ENCODE measurements at places on chromosomes 5 and 9.

GRCh38 chr5:121974261-121974660, 12.5 kb downstream of the SRFBP1 start:
- DNase-seq, result no peak

- peak; percentile 32 for DNase-seq
These were observed 53.6 kb downstream of the ELL2 start for GRCh38 chr5:95907740-95908706.

GRCh38 chr5:33662722-33663427, 222.1 kb downstream of the TARS1 start:
- DNase-seq, result peak; percentile 76

DNA sequence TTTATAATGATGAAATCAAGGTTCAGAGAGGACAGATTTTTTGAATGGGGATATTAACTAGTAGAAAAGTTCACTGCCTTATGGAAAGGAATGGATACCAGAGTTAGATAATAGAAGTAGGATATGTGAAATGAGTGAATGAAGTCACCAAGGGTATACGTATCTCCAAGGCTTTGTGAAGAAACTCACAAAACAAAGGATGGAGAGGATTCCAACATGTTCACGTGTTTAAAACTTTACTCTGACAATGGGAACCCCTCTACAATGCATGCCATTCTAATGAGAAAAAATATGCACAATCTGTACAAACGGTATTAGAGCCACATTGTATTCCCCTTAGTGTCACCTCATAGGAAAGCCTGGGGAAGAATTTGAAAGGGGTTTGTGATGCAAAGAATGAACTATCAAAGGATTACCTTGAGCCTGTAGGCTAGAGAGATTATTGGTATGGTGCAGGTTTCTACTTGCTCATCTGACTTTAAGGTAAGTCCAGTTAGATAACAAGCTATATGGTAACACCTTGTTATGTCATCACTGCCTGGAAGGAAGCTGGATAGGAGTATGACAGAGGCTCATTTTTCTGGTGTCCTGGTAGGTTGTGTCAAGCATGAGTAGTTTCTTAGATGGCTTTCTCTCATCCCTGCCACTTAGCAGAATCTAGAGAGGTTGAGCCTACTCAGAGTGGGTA, 250.3 kb upstream of the SEMA6A start:
- no peak for DNase-seq

- DNase-seq, result peak; percentile 44
These were observed 3.4 kb upstream of the OGN start for GRCh38 chr9:92407818-92408217.

GRCh38 chr5:157611571-157612476, 36.2 kb upstream of the ADAM19 start:
- no peak for DNase-seq

GRCh38 chr9:131273856-131274673, 2.2 kb downstream of the FAM78A start:
- no peak for DNase-seq

GRCh38 chr9:2808105-2808504, 35.8 kb downstream of the PUM3 start:
- no peak for DNase-seq

GRCh38 chr5:69024241-69024651, 69.6 kb upstream of the SLC30A5 start:
- DNase-seq, result peak; percentile 28

DNA sequence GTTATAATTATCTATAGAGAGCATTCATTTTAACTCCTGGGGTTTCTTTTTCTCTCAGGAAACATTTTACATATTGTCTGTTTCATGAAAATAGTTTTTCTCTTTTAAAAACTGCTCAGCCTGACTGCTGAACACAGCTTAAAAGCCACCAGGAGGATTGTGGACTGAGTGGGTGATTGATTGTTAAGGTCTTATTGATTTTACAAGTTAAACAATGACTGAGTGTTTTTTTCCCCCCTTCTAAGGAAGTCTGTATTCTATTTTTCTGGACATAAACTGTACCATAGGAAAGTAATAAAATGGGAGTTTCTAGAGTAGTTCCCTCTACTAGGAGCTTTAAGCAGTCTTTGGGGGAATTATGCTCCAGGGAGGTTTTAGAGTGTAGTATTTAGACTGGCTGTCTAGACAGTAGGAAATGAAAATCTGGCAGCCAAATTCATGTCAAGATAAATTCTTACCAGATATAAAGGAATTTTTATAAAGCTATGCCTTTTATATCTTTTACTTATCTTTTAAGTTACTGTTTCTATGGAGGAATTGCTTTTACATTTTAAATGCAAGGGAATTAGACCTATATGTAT, 463.9 kb downstream of the PRR16 start:
- DNase-seq, result no peak

DNA sequence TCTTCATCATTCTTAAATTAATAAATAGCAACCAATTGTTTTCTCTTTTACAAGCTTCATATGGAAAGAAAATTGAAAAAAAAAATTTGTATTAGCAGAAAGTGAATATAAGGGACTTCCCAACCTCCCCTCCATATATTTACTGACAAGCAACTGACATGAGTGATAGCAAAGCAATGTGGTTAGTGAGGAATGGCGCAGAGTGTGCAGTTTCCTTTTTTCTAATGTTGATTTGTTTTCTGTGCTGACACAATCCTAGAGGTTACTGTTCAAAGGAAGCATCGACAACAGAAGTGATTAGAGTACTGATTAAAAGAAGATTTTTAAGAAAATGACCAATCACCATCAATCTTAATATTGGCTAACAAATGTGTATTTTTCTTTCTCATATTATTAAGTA, 1.7 kb upstream of the PTGER4 start:
- no peak for DNase-seq

- no peak for DNase-seq
These were observed 6.1 kb upstream of the FAM120AOS start for GRCh38 chr9:93459432-93459847.

DNA sequence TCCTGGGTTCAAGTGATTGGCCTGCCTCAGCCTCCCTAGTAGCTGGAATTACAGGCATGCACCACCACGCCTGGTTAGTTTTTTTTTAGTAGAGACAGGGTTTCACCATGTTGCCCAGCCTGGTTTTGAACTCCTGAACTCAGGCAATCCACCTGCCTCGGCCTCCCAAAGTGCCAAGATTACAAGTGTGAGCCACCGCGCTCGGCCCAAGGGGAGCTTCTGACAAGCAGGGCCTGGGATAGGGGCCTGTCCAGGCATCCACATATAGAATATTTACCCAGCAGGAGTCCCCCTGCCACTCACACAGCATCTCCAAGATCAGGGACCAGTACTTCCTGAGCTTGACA, 10.1 kb downstream of the IRF1 start:
- DNase-seq, result no peak

- DNase-seq, result no peak
These were observed 354.2 kb downstream of the MRPS30 start for GRCh38 chr5:45162974-45163373.

- DNase-seq, result no peak
These were observed 6.4 kb upstream of the SLC2A8 start for GRCh38 chr9:127390563-127390962.

GRCh38 chr9:18520416-18521047, 46.6 kb downstream of the ADAMTSL1 start:
- DNase-seq, result peak; percentile 57

DNA sequence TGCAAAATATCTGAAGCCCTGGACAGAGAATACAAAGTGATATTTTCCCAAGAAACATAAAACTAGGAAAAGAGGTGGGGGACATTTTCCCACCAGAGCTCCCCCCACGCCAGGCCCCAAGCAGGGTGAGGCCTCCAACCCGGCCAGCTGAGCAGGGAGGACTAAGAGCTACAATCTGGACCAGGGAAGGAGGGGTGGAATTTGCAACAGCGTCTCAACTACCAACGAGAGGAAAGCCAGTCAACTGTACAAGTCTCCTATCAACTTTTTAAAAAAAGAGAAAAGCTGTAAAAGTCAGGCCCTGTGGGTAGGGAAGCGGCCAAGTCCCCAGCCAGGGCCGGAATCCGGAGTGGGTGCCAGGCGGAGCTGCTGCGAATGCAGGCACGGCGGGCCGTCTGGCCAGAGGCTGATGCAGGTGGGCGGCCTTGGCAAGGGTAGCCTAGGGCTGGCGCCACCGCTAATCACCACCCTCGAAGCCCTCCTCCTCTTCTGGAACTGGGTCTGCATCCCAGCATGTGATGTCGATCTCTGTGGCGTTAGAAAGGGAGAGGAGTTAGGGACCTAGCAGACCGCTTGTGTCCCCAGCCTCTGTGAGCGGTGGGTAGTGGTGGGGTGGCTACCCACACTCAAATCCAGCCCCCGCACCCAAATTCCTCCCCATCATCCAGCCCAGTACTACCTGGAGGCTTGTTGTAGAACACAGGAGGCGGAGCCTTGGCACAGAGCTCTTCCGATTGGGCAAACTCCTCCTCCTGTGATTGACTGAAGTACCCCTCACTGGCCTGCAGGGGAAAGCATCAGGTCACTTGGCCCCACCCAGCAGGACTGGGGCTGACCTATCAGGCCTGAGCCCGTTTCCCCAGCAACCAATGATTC, 10.6 kb downstream of the PRR7 start:
- DNase-seq, result peak; percentile 96

GRCh38 chr9:120723565-120723964, 9.3 kb upstream of the MEGF9 start:
- peak; percentile 84 for DNase-seq

DNA sequence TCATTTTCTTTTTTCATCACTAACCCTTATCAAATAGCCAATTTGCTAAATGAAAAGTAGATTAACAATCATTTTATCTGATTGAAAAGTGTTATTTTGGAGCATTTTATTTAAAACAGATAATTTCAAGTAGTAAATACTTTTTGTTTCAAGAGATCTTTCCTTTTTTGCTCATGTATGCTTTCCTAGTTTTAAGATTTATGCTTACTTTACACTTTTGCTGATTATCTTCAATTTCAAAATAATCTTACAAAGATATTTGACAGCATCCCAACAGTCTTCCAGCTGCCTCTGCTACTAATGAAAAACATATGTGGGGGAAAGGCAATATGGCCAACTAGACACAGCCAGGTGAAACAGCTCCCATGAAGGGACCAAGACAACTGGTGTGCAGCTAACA, 1027.3 kb upstream of the CDH9 start:
- no peak for DNase-seq

GRCh38 chr9:87500491-87501270, 3.0 kb downstream of the DAPK1 start:
- DNase-seq, result no peak

DNA sequence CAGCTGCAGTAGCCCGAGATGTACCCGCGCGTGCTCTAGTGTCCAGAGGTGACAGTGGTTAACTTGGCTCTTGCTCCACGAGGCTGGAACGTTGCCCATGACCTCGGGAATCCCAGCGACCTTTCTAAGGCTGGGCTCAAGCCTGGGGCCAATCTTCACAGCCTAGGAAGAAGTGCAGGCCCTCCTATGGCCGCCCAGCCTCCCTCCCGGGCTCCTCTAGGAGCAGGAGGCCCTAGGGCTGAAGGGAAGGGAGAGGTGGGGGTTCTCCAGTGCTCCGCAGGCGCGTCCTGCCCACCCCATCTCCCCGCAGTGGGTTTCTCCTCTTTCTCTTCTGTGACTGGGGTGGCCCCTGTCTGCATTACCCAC, 13.3 kb downstream of the NR2F1 start:
- no peak for DNase-seq

- DNase-seq, result no peak
These were observed 193.1 kb upstream of the ZNF462 start for GRCh38 chr9:106669835-106670234.

GRCh38 chr9:128254855-128255759, 20.7 kb downstream of the GOLGA2 start:
- DNase-seq, result peak; percentile 51

DNA sequence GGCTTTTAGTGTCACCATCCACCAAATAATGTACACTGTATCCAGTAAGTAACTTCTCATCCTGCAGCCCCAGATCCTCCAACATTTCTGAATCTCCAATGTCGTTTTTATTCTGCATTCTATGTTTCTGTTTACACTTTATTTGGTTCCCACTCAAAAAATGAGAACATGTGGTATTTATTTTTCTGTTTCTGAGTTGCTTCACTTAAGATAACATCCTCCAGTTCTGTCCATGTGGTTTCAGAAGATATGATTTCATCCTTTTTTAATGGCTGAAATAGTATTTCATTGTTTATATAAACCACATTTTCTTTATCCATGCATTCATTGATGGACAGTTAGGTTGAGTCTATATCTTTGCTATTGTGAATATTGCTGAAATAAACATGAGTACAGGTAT, 677.3 kb upstream of the FTMT start:
- DNase-seq, result peak; percentile 1

DNA sequence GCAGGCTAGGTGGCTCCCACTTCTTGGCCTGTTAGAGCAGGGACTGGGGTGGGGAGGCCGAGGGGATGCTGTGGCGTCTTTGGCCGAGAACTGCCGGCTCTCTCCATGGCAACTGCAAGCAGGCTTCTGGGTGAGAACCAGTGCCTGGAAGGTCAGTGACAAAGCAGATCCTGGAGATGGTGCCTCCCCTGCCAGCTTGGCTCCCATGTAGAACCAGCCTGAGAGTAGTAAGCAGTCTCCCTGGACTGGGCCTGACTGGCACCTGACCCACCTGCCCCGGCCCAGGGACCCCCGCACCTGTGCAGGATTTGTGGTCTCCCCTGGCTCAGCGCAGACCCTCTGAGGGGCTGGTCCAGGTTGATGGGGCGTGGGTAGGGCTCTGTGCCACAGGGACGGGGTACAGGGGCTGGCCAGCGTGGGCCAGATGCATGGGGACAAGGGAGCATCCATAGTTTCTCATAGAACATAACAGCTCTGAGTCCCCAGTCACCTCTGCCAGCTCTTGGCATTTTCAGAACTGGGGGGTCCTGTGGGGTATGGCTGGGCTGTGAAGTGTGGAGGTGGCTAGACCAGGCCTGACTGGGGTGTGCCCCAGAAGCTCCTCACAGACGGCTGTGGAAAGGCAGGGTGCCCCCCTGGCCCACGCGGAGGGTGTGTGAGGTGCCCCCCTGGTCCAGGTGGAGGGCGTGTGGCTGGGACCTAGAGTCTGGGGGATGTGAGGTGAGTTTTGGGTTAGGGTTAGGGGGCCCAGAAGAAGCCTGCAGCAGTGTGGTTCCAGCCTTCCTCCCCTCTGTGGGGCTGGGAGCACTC, 22.2 kb downstream of the CACNA1B start:
- no peak for DNase-seq

- no peak for DNase-seq
These were observed 64.0 kb downstream of the RNF130 start for GRCh38 chr5:180007582-180007981.

GRCh38 chr5:74576941-74577456, 63.5 kb downstream of the ENC1 start:
- DNase-seq, result peak; percentile 68

GRCh38 chr9:100196215-100196614, 97.2 kb downstream of the INVS start:
- DNase-seq, result no peak

GRCh38 chr9:136848393-136849037, 694 bp upstream of the PHPT1 start:
- DNase-seq, result no peak

DNA sequence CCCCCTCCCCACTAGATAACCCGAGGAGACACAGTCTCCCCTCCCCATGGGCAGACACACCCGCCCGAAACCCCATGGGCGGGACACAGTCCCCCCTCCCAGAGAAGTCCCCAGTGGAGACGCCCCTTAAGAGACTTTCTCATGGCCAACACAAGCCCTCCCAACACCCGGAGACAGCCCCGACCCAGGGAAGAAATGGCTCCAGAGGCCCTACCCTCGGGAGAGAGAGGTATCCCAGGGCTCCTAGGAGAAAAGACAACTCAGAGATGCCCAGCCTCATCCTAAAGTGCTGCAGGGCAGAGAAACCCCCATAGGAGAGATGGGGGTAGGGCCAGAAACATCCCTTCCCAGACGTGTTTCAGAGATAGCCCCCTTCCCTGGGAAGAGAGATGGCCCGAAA, 27.4 kb downstream of the PCDH1 start:
- no peak for DNase-seq

GRCh38 chr5:37391591-37391990, 12.5 kb downstream of the WDR70 start:
- DNase-seq, result no peak

GRCh38 chr5:16881251-16881650, 54.8 kb downstream of the MYO10 start:
- no peak for DNase-seq
